Natural killer cell (primary cell): ENCODE measurements at places on chromosomes 11 and 22.
A peak's percentile ranks its signal among the peaks of the same experiment; 100 is the strongest.

GRCh38 chr22:49340406-49340805, 487.3 kb downstream of the BRD1 start:
- DNase-seq = no peak

DNA sequence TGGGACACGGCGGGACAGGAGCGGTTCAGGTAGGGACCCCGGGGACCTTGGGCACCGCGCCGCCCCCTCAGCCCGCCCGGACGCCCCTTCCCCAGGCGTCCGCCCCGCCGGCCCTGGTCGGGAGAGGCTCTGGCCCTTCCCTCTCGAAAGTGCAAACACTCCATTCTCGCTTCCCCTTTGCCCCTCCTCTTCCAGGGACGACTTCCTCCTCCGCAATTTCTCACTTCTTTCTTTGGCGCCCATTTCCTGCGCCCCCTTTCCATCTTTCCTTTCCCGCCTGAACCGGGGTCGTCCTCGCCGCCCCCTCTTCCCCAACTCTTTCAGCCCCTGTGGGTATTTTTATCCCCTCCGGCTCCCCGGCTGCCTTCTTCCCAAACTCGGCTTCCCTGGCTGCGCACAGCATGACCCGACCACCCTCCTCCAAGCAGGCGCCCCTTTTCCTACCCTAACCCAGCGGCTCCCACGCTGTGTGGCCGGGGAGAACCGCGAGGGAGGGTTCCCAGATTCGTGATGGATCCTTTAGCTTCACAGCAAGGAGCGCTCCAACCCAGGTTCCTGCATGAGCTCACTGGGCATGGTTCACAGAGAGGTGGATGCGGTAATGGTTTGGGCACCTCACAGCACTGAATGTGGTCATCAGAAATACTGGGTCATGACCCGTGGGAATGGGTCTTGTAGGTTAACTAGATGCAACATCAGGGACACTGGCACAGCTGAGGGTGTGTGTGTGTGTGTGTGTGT, 689 bp downstream of the RAB39A start:
- no peak for DNase-seq

DNA sequence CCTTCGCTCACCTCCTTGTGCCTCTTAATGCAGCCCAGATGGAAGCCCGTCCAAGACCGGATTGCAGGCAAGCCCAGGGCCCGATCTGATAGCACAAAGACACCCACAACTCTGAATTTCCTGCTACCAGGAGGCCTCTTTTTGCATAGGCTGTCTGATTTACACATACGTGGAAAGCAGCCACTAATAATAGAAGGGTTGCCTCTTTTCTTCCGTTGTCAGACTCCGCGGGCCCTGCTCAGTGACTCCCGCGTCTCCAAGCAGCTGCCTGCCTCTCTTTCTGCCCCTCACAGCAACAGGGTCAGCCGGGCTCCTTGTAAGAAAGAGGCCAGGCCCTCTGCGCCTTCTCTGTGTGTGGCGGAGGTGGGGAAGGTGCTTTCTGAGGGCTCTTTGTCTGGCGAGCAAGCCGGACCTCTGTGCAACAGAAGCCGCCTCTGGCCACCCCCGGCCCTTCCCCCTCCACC, 26.7 kb downstream of the FLI1 start:
- peak; percentile 71 for DNase-seq

DNA sequence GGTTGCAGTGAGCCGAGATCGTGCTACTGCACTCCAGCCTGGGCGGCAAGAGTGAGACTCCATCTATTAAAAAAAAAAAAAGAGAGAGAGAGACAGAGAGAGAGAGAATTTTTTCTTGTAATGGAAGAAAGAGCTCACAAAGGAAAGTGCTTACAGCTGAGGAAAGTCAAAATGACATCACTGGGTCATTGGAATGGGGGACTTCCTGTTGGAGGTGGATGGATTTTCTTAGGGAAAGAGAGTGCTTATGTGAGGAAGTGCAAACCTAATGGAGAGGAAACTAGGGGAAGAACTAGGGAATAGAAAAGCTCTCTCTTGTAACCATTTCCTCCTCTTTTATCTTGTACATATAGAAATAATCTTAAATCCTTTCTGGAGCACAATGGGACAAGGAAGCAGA, 6.3 kb upstream of the PIWIL4 start:
- DNase-seq = no peak

DNA sequence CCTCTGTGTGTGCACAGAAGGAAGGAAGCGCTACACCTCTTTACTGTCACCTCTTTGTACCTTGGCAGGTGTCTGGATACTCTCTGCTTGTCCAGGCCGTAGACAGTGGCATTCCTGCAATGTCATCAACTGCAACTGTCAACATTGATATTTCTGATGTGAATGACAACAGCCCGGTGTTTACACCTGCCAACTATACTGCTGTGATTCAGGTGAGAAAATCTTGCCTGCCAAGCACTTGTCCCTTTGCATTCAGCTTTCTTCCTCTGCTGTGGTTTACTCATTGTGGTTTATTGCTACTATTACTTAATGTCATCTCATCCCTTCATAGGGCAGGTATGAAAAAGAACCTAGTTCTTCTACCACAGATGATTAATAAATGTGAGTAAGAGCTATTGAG, 131.9 kb upstream of the MTNR1B start:
- no peak for DNase-seq

- DNase-seq = no peak
Measured at GRCh38 chr11:11779975-11780374, 61.8 kb upstream of the USP47 start.

- no peak for DNase-seq
Measured at GRCh38 chr11:119371778-119372182, 9.7 kb downstream of the USP2 start.

- peak; percentile 71 for DNase-seq
Measured at GRCh38 chr11:132718711-132719671, 813.3 kb downstream of the OPCML start.

DNA sequence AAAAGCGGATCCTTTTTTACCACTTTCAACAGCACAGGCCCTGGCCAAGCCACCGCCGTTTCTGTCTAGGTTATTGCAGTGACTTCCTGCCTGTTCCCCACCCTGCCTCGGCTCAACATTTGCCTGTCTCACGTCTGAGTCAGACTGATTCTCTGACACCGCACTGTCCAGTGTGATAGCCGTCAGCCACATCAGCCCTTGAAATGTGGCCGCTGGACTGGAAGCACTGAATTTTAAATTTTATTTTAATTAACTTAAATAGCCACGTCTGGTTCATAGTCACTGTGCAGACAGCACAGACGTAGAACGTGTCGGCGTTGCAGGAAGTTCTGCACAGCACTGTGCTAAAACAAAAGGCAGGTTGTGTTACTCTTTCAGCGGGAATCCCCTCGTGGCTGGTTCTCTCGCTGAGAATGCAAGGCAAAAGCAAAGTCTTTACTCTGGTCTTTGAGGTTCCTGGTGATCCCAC, 56.3 kb upstream of the ADSL start:
- DNase-seq = peak; percentile 60
